ENCODE measurements at places on chromosomes 16 and 17. TPM values are rescaled to one million over a fixed set of nuclear protein-coding genes. Genes with fewer than 3 reads are reported as not detected.

Gene VMO1
- not detected for total RNA-seq

Gene PPP1R27
- not detected for total RNA-seq

Gene HSPB9
- total RNA-seq: not detected

Gene ADAP2
- total RNA-seq: 20.8 TPM

Gene SMIM5
- total RNA-seq: 3.6 TPM

Gene OR1D2
- total RNA-seq: 0.21 TPM

Gene SDR42E2
- 0.52 TPM for total RNA-seq

Gene KREMEN2
- total RNA-seq: not detected

Gene SPAG5
- 9.6 TPM for total RNA-seq

Gene ASGR1
- total RNA-seq: 4.6 TPM

Gene IKZF3
- 47.5 TPM for total RNA-seq

Gene STX1B
- total RNA-seq: 0.63 TPM

Gene CCL5
- 139 TPM for total RNA-seq

Gene NPIPB8
- total RNA-seq: 0.10 TPM

Gene HEATR9
- total RNA-seq: 0.63 TPM

Gene HDAC5
- total RNA-seq: 69.3 TPM

Gene SYCE1L
- total RNA-seq: 0.52 TPM

Gene ZNF423
- under 0.01 TPM for total RNA-seq

Gene LUC7L3
- total RNA-seq: 72.9 TPM

Gene SLFN13
- 15.1 TPM for total RNA-seq

Gene IL34
- total RNA-seq: 0.52 TPM

Gene STX4
- total RNA-seq: 16.5 TPM

Gene FBXO39
- total RNA-seq: 0.73 TPM

Gene ABCC12
- not detected for total RNA-seq

Gene DNAH17
- total RNA-seq: under 0.01 TPM

Gene SLC5A11
- 0.31 TPM for total RNA-seq
